Activated CD4-positive, alpha-beta T cell treated with anti-CD3 and anti-CD28 coated beads for 24 hours (primary cell): ENCODE measurements at places on chromosomes 5 and 9.
A peak's percentile ranks its signal among the peaks of the same experiment; 100 is the strongest.

DNA sequence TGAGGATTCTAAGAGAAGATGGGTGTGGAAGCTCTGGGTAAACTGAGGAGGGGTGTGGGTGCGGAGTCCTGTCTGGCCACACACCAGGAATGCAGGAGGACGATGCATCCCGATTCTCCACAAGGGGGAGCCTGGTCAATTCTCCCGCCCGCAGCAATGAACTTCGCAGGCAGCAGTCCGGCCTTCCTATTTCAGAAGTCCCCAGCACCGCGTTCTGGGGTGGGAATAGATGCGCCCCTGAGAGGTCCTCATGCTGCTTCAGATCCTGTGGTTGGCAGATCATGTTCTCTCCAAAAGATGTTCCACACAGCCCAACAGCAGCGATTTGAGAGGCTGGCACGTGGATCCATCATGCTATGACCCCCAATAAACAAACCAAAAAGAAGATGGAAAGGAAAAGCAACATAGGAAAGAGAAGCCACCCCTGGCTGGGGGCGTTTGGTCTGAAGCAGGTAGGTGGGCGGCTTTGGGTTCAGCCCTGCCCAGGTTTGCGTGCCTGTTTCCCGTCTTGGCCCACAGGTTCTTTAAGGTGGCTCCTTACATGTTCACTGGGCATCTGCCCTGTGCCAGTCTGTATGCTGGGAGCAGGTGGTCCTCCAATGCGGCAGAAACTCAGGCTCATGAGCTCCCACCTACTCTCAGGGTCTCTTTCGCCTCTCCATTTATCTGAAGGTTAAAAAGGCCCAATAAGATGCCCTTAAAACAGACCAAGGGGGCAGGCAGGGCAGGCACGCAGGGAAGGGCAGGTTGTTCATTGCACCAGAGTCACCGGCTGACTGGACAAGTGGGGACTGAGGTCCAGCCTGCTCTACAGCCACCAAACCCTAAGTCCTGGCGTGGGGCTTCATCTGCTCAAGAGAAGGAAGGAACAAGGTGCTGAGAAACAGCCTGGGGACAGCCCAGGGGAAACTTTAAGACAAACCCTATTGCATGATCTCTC is 171.6 kb downstream of the PAX5 start:
- DNase-seq = no peak

- no peak for DNase-seq
These were observed 4.2 kb upstream of the SCGB3A1 start for GRCh38 chr5:180595381-180596114.

GRCh38 chr5:35214051-35214450 is 16.2 kb downstream of the PRLR start:
- no peak for DNase-seq

GRCh38 chr5:1059884-1060263 is 51.3 kb downstream of the NKD2 start:
- no peak for DNase-seq

DNA sequence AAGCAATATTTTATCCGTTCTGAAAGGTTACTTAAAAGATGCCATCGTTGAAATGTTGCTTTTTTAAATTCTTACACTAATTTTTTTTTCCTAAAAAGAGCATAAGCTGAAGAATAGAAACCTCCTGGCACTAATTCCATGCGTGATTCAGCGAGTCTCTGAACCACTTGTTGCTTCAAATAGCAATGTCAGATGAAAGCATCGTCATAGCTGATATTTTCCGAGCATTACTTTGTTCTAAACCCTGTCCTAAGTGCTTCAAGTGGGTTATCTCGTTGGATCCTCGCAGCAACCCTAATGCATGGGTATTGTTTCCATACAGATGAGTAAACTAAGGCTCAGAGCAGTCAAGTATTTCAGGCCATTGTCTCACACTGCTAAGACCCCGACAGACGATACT is 79.7 kb downstream of the CDH6 start:
- no peak for DNase-seq

DNA sequence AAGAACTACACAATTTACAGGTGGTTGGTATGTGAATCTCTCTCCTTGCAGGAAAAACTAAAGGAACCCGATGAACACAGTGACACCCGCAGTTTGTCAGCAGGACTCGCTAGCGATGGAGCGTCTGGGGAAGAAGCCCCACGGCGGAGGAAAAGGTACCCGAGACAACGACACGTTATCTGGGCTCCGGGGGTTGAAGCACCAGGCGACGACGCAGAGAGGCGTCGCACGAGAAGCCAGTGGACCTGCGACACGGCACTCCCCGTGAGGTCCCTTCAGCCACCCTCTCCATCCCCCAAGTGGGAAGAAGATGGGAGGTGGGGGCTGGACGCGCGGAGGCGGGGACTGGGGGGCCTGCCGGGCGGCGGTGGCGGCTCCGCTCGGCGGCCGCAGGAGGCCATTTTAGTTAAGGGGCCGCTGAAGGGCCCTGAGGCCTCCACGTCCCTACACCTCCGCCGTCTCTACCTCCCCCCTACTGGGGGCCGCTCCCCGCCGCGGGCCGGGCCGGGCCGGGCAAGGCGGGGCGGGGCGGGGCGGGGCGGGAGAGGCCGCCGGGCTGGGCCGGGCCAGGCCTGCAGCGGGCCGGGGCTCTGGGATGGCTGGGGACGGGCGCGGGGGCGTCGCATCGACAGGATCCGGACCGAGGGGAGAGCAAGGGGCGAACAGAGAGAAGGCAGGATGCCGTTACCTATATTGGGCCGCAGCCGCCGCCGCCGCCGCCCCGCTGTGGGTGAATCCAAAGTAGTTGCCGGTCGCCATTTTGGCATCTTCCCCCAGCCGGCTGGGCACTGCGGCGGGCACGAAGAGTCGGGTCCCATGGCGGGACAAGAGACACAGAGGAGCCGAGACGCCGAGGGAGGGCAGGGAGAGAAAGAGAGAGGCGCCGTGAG is 754 bp downstream of the ZFR start:
- peak; percentile 29 for DNase-seq

GRCh38 chr5:130541617-130542221 is 623.3 kb downstream of the HINT1 start:
- DNase-seq = no peak

- DNase-seq = no peak
These were observed at the start of gene GAPT for GRCh38 chr5:58491216-58491892. Gene GAPT, plus strand, starts transcription at chr5:58491435. Its CDS starts 3,102 bp downstream, at chr5:58494537.
